ENCODE measurements at places on chromosomes 5 and 9.
A peak's percentile ranks its signal among the peaks of the same experiment; 100 is the strongest.

- DNase-seq, result no peak
Measured at GRCh38 chr5:167578977-167579692, 712.3 kb upstream of the WWC1 start.

DNA sequence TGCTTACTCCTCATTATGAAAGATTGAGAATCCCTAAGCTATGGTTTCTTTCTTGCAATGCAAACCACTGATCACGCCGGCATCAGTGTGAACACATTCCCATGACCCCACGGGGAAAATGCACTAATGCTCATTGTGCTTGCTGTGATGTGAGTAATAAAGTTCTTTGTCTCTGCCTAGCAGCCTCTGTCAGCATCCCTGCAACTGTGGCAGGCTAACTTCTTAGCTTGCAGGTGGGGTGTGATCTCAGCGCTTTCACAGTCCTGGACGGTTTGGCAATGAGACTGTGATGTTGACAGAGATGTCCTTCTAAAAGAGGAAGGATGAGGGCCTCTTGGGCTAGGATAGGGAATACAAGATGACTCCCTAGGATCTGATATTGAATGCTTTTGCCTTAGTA lies 1218.7 kb downstream of the EFNA5 start:
- DNase-seq, result no peak

GRCh38 chr5:134130239-134130945 lies 15.9 kb downstream of the TCF7 start:
- no peak for DNase-seq

- DNase-seq, result peak; percentile 24
Measured at GRCh38 chr9:113579283-113580040, 115.9 kb downstream of the RGS3 start.

GRCh38 chr9:124290053-124290591 lies 32.4 kb downstream of the NEK6 start:
- no peak for DNase-seq

- DNase-seq, result no peak
Measured at GRCh38 chr5:180832638-180833068, 28.4 kb downstream of the ZFP62 start.

DNA sequence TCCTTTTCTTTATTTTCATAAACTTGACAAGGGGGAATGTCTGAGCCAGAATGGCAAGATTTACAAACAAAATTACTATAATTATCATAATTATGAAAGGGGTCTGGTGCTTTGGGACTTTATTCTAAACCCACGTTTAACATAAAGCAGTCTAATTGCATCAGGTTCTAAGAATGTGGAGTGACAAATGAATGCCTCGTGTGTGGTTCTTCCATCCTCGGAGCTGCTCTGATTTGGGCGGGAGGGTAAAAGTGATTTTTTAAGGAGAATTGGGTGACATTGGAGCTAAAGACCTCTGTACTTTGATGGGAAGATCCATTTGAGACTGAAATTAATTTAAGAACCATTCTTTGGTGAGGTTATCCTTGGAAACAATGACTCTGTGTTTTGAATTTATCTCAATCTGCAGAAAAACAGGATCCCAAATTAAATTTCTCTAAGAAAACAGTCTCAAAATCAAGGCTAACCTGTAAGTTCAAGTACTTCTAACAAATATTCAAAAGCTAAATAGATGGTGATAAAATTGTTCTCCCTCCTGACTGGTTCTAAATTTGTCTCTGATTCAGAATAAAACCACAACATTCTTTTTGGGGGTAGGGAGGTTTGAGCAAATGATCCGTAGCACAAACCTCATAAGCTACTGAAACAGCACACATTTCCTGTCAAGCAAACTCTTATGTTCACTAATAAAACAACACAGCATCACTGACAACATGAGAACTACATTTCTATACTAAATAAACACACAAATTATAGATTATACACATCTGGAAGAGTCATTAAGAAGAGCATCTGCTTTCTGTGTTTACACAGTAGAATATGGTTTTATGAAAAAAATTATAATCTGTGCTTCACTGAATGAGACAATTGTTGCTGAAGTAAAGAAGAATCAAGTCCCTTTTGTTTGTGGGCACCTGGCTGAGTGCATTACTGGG lies 85.5 kb downstream of the DCP2 start:
- DNase-seq, result no peak

DNA sequence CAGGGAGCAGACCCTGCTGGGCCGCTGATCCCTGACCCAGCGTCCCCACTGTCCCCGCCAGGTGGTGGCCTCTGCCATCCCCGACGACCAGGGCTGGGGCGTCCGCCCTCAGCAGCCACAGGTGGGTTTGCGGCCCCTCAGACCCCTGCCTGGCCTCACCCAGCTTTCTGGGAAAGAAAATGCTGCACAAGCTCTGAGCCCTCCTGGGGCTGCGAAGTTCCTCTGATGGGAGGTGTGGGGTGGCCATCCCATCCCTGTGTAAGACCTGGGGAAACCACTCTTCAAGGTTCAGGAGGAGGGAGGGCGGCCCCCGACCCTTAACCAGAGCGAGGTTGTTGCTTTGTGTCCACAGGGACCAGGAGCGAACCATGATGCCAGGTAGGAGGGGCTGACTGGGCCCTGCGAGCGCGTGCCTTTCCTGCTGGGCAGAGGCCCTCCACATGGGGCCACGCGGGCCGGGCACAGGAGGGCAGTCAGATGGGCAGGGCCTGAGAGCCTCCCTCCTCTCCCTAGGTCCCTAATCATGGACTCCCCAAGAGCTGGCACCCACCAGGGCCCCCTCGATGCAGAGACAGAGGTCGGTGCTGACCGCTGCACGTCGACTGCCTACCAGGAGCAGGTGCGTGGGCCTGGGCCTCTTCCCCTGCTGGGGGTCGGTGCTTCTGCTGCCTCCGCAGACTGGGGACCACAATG lies 7.7 kb downstream of the NOXA1 start:
- no peak for DNase-seq

- DNase-seq, result no peak
Measured at GRCh38 chr5:158154226-158155005, 295.5 kb upstream of the CLINT1 start.

- no peak for DNase-seq
Measured at GRCh38 chr9:17735859-17736258, 157.0 kb downstream of the SH3GL2 start.

- no peak for DNase-seq
Measured at GRCh38 chr5:116045821-116046220, 13.5 kb downstream of the ARL14EPL start.

- no peak for DNase-seq
Measured at GRCh38 chr9:3740690-3741419, 215.1 kb upstream of the RFX3 start.

- no peak for DNase-seq
Measured at GRCh38 chr9:89528540-89528939, 30.6 kb upstream of the SEMA4D start.

GRCh38 chr5:173032730-173033129 lies 23.4 kb upstream of the CREBRF start:
- no peak for DNase-seq

GRCh38 chr5:5678909-5679308 lies 256.4 kb downstream of the ICE1 start:
- DNase-seq, result no peak

GRCh38 chr5:133882389-133882695 lies 86.1 kb downstream of the C5orf15 start:
- DNase-seq, result no peak

Data from GDM1 (cell line).